Glutamatergic neuron (in vitro differentiated cells): ENCODE measurements at places on chromosomes 6 and 20.

DNA sequence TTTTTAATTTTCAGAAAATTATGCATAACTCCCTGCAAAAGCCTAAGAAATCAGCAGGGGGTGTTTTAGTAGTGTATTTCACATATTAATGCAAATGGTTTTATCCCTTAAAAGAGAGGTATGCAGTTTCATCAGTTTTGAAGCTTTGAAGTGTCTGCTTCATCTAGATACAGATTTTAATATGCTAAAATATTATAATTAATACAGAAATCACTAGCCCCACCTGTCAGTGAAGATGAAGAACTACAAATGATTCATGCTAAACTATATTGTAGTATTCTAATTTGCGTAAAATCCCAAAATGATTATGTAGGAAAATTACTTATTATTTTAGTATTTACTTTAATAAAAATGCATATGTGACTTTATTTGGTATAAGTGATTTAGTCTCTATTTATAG lies 2.9 kb upstream of the TFB1M start:
- H3K27me3 ChIP-seq = peaks cover 6% of the 10 kb centered on the region
- H3K36me3 ChIP-seq = peaks cover 7% of the 10 kb centered on the region
- DNase-seq = no peak
- no peak overlapping the region for H3K27ac ChIP-seq
- no peak overlapping the region for H3K4me3 ChIP-seq

- no peaks in the 10 kb centered on the region for H3K4me1 ChIP-seq
- no peaks in the 10 kb centered on the region for H3K27me3 ChIP-seq
- no peak for DNase-seq
These were observed 15.1 kb downstream of the RNF217 start for GRCh38 chr6:124977067-124977908.

GRCh38 chr6:138116661-138116999 lies 9.4 kb upstream of the PERP start:
- no peak for DNase-seq
- H3K36me3 ChIP-seq = peaks cover 5% of the 10 kb centered on the region
- H3K27ac ChIP-seq = no peak overlapping the region
- no peaks in the 10 kb centered on the region for H3K27me3 ChIP-seq
- peaks cover 5% of the 10 kb centered on the region for H3K4me1 ChIP-seq

GRCh38 chr6:61809004-61809595 lies 476.9 kb downstream of the KHDRBS2 start:
- peaks cover 4% of the 10 kb centered on the region for H3K4me1 ChIP-seq
- no peak overlapping the region for H3K4me3 ChIP-seq
- H3K36me3 ChIP-seq = peaks cover 10% of the 10 kb centered on the region

GRCh38 chr20:40741507-40742106 lies 52.6 kb upstream of the MAFB start:
- H3K4me1 ChIP-seq = peaks cover 27% of the 10 kb centered on the region
- H3K4me3 ChIP-seq = no peak overlapping the region
- H3K27ac ChIP-seq = no peak overlapping the region
- peaks cover 6% of the 10 kb centered on the region for H3K36me3 ChIP-seq
- peaks cover 5% of the 10 kb centered on the region for H3K27me3 ChIP-seq
